ENCODE measurements at places on chromosomes 6 and 20. TPM values are rescaled to one million over a fixed set of nuclear protein-coding genes. Genes with fewer than 3 reads are reported as not detected.

MUC22 gene
- not detected for total RNA-seq

TSBP1 gene
- total RNA-seq, result not detected

OXT gene
- total RNA-seq, result not detected

RAB23 gene
- 12.8 TPM for total RNA-seq

GNL1 gene
- total RNA-seq, result 67.5 TPM

KCNK15 gene
- total RNA-seq, result not detected
